NCI-H1694 (cell line): ENCODE measurements at places on chromosomes 6 and 20.

DNA sequence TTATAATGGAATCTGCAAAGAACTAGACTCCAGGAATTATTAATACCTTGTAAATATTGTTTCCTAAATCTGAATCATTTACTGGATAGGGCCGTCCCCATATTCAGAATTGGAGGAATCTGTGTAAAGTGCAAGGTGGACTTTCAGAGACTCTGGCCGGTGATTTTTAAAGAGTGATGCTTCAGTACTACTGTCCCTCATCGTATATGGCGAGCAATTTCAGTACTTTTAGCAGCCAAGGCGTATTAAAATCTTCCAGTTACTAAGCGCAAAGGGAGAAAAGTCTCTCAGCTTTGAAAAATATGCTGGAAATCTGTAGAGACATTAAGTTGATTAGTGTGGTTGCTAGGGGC, 483 bp downstream of the SMIM26 start:
- DNase-seq, result no peak

DNA sequence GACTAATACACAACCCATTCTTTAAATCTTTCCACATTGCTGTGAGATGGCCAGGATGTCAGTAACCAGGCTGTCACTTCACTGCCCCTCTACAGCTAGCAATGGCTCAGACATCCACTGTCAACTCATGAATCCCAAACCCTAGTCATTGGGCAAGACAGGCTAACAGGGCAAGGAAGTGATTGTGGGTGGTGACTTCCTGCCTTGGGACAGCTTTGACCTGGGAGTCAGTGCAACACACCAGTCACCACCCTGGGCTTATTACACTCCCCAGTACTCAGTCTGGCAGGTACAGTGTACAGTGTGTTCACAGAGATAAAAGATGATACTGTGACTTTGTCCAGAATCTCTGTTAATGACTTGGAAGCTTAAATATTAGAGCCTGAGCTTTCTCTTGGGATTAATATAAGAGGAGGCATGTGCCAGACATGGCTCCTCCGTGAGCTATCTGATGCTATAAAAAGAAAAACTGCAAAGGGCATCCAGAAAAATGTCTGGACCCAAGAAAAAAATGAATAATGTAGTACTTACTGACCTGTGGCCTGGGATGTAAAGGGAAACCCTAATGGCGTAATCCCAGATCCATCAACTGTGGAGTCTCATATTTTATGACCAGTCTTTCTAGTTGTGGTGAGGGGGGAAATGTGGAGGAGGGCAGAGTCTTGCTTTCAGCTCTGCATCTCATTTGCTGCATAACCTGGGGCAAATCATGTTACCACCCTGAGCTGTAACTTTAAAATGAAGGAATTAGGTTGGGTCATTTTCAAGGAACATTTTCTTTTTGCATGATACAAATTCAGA, 244.4 kb downstream of the SLC24A3 start:
- no peak for DNase-seq

DNA sequence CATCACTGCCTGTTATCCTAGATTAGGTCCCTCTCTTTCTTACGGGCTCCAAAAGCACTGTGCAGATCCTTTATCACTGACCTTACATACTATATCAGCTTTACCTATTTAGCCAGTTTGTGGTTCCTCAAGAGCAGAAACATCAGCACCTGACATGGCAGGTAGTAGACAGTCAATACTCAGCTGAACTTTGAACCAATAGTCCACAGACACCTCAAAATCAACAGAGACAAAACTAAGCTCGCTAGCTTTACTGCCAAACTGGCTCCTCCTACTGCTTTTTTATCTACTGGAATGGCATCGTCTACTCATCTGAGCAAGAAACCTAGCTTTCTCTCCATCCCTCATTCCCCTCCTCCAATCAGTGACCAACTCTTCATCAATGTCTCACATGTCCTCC, 5.6 kb downstream of the IL17A start:
- no peak for DNase-seq

DNA sequence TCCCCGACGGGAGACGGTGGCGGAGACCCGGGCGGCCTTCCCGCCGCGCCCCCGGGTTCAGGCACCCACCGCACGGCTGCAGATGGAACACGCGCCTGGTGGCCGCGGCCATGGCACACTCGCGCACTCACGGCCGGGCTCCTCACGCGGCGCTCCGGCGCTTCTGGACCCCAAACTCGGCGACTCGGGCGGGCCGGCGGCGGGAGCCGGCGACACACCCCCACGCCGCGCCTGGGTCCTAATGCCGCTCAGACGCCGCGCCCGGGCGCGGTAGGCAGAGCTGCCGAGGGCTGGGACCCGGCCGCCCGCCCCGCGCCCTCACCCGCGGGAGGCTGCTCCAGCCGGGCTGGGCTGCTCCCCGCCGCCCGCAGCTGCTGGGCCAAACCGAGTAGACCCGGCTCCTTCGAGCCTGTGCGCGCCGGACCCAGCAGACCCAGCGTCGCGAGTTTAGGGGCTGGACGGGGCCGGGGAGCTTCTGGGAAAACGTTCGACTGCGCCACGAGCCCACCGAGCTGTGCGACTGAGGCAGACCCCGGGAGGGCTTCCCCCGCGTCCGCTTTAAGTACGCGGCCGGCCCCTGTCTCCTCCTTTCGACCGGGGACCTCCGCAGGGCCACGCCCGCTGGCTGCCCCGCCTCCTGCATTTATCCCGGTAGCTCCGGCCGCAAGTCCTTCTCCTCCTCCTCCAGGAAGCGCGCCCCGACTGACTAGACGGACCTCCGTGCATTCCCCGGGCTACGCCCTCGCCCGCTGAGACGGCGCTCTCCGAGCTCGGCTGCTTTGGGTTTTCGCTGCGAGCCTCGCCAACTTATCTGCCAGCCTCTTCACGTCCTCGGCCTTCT, at the start of gene SLC4A11:
Gene SLC4A11, minus strand, starts transcription at position 165 of the 841 bp plus-strand sequence. Its CDS starts 53 bp downstream, at position 112.
- no peak for DNase-seq

DNA sequence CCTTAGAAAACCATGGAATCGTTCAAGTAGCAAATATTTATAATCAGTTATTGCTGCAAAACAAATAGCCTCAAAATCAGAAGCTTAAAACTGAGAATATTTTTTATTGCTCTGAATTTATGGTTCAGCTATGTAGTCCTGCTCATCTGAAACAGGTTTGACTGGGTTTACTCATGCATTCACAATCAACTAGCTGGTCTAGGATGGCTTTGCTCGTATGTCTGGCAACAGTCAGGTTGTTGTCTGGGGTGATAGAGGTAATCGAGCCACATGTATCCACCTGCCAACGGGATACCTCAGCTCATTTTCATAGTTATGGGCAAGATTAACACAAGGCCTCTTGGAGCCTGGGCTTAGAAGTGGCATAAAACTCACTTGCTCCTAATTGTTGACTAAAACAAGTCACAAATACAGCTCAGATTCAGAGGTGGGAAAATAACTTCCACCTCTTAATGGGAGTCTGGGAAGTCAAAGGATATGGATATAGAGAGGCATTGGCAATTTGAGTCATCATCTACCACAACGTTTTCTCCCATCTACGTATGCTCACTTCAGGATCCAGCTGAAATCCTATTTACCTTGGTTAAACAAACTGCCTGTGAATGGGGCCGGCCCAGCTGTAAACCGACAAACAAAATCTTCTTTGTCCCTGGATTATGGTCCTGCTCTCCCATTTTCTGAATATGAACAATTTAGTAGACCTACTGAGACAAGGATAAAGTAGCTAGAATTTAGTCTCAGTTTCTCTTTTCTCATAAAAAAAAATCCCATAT, 54.5 kb upstream of the TENT5A start:
- no peak for DNase-seq
